ENCODE measurements at places on chromosomes 5 and 9.
A peak's percentile ranks its signal among the peaks of the same experiment; 100 is the strongest.

DNA sequence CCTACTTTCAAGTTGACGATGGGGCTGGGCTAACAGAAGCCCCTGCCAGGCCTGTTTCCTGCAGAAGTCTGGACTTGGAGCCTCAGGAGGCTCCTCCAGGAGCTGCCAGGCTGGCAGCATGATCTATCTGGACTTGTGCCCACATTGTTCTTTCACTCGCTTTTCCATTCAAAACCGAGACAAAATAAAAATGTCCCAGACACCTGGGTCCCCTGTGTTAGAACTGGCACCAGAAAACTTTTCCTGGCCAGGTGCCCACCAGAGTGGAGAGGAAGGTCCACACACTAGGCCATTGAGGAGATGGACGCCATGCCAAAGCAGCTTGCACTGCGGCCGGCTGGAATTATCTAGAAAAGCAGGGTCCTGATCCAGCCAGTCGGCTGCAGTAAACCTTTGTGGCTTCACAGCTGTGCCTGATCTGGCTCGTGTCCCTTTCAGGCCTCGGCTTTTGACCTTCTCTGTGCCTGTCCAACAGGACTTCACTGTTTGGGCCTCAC lies 78.2 kb downstream of the GCNT1 start:
- no peak for DNase-seq

GRCh38 chr9:137785704-137786161 lies 91.8 kb upstream of the CACNA1B start:
- peak; percentile 85 for DNase-seq

DNA sequence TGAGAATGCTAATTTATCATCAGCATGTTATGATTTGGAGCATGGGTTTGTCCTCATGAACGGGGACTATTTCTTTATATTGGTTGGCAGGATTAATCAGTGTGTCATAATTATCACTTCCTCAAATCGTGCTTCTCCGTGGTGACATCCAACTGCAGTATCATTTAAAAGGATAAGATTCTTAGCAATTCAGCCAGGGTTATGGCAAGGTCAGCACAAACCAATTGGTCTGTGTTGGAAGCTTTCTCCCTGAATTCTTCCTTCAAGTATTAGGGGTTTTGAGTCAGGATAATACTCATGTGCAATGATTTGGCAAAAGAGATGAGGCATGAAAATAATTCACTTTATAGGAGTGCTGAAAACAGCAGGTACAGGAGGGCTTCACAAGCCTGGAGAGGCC lies 5.5 kb upstream of the CAMLG start:
- DNase-seq: no peak

GRCh38 chr9:128992995-128993394 lies 35.1 kb downstream of the SH3GLB2 start:
- no peak for DNase-seq

DNA sequence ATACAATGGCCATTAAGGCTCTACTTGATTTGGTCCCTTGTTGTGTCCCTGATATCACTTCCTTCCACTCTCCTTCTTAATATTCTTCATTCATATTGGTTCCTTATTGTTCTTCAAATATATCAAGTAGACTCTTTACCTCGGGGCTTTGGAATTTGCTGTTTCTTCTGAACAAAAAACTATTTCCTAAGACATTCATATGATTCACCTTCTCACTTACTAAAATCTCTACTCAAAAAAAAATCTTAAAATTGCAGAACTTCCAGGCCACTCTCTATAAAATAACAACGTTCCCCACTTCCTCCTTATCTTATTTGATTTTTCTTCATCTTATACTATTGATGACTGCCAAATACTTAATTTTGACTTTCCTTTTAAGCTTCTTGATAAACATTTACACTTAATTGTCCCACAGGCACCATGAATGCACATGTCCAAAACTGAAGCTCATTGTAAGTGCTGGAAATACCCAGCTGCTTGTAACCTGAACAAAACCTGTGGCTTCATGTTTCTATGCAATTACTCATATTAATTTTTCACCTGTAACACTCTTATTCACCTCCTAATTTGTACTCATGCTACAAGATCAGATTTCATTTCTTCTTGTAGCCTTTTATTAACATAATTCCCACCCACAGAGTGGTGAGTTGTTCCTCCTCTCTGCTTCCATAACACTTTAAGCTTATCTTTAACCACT lies 58.4 kb upstream of the NUDT12 start:
- DNase-seq: peak; percentile 15

- no peak for DNase-seq
Observed at GRCh38 chr9:85118990-85119755, 449.6 kb downstream of the NTRK2 start.

DNA sequence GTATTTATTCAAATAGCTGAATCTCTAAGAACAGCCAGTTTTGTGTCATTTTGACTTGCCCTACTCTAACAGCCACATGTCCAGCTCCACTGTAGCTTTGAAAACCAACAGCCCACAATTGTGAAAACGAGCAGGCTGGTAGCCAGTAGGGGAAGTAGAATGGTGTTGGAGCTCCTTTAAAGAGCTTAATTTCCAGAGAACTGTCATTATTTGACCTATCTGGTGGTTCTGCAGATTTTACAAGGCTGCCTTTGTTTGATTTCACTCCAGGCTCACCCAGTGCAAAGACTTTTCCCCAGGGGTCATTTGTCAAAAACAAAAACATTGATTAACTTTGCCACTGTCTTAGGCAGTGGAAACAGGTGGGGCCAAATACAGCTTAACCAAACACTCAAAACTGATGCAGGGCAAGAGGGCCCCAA lies 3.2 kb upstream of the PJA2 start:
- no peak for DNase-seq

DNA sequence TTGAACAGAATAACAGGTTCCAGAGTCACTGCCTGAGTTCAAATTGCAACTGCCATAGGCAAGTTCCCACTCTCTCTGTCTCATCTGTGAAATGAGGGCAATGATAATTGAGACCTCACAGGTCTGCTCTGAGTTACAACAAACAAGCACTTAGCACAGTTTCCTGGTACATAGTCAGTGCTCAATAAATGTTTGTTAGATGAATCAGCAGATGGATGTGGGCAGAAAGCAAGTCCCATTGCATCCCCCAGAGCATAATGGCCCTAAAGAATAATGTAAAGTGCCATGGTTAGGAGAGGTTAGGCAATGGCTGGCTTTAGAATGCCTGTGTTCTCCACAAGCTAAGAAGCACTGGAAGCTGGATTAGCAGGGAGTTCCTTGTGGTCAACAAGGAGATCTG lies 136.5 kb upstream of the LARP1 start:
- DNase-seq: no peak

DNA sequence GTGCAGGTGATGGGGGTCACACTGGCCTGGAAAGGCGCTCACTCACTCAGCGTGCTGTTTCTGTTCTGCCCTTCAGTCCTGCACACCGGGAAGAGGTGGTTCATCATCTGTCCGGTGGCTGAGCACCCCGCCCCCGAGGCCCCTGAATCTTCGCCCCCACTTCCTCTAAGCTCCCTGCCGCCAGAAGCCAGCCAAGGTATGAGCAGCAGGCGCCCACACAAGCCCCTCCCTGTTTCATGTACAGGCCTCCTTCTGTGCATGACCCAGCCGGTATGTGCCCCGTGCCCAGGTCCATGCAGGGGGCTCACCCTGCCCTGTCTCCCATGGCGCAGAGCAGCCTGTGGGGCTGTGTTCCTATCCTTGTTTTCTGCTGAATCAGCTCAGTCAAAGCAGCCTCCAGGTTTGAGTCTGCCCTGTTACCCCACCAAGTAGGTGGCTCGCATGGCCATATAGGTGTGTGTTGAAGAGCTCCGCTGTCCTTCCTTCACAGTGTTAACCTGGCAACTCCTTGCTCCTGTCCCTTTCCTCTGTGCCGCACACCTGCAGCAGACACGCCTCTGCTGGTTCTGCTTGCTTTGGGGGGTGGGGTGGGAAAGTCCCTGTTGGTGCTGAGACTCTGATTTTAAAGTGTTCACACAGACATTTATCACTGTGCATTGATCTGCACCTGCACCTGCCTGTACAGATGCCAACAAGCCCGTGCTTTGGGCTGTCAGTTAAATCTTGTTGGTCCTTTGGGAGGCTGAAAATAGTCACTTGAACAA lies 84.8 kb downstream of the WNK2 start:
- DNase-seq: peak; percentile 85

DNA sequence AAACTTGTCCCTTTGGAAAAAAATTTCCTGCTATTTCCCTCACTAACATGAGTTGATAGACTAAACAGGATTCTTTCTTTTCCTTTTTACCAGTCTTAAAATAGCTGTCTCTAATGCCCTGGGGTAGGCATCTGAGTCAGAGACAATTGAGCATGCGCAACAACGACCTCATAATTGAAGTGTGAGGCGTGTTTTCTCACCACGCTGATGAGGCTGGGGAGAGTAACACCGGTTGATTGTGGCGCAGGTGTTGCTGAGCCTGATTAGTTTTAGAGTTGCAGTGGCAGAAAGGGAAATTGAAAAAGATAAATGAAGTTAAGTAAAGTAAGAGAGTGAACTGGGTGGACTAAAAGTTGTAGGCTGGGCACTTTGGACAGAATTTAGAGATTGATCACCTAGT lies 213.7 kb downstream of the TLR4 start:
- DNase-seq: no peak

GRCh38 chr5:106755789-106756188 lies 914.9 kb downstream of the EFNA5 start:
- DNase-seq: no peak

DNA sequence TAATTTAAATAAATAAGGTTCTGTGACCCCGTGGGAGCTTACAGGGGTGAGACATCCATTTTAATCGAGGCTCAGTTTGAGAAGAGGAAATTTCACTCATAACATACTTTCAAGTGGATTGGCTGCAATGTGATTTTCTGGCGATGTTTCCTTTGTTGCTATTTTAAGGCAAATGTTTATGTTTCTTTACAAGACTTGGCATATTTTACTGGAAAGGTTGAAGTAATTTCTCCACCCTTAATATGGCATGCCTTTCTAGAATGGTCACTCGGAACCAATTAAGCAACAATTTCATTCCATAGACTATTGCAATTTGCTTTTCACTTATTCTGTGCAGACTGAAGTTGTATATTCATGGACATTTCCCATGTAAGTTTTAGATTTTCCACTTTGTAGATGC lies 438.0 kb upstream of the WWC1 start:
- no peak for DNase-seq

GRCh38 chr5:61463596-61463995 lies 131.5 kb downstream of the ZSWIM6 start:
- DNase-seq: no peak

DNA sequence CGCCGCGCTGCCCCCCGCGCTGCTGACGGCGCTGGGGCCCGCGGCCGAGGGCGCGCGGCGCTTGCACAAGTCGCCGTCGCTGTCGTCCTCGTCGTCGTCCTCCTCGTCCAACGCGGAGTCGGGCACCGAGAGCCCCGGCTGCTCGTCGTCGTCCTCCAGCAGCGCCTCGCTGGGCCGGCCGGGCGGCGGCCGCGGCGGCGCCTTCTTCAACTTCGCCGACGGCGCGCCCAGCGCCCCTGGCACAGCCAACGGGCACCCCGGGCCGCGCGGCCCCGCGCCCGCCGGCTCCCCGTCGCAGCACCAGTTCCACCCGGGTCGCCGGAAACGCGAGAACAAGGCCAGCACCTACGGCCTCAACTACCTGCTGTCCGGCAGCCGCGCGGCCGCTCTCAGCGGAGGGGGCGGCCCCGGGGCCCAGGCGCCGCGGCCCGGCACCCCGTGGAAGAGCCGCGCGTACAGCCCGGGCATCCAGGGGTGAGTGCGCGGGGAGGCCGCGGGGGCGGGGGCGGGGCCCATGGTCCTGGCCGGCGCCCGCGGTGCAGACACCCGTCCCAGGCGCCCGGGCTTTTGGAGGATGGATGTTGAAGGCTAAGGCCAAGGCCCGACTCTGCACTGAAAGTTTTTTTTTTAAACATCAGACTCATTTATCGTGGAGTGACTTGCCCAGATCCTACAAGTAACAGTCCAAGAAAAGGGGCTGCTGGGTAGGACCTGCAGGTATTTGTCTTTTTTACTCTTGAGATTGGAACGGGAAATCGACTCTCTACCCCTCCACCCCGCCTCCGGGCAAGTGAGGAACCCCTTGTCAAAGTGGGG lies 1.2 kb downstream of the TENT4A start:
- DNase-seq: no peak

DNA sequence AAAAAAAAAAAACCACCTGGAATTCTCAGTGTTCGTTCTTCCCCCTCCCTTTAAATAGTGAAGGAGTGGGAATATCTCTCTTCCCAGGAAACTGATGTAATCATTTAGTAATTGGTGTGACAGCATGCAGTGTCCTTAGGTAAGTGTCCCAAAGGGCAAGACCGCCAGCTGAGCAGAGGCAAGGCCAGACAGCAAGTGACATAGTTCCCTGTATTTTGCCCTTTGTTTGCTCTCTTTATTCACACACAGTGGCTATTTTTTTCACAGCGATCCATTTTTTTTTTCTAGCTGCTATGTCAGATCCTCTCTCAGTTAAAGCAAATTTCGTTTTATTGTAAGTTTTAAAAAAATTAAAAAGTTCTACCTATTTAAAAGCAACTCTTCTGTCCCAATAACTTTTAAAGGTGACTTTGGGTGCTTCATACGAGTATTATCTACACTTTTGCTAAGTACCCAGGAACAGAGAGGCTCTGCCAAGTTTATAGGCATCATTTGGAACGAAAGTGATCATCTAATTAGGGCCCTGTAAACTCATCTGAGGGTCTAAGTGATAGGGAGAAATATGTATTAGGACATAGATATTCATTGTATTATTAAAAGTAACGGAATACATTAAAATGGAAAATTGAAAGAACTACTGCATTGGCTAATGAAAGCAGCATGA lies 98.2 kb upstream of the ALDH1A1 start:
- DNase-seq: no peak

- DNase-seq: no peak
Observed at GRCh38 chr5:126268697-126269315, 154.4 kb upstream of the GRAMD2B start.

DNA sequence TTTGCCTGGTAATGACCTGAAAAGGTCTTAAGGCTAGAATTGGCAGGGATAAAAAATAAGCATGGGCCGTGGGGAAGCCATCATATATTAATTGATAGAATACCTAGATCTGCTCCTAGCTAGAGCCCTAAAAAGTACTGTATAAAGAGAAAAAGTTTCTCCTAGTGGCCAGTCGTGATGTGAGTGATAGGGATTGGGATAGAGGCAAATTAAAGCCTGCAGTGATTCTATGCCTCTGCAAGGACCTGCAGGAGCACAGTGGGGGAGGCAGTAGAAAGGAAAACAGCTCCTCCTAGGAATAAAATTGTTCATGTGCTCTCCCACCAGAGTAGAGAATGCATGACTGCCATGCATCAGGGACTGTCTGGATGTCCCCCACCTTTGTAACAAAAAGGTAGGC lies 56.2 kb upstream of the FTMT start:
- no peak for DNase-seq

- DNase-seq: no peak
Observed at GRCh38 chr9:113548221-113549041, 84.9 kb downstream of the RGS3 start.

- DNase-seq: no peak
Observed at GRCh38 chr9:21316032-21316842, 11.1 kb upstream of the IFNA5 start.

DNA sequence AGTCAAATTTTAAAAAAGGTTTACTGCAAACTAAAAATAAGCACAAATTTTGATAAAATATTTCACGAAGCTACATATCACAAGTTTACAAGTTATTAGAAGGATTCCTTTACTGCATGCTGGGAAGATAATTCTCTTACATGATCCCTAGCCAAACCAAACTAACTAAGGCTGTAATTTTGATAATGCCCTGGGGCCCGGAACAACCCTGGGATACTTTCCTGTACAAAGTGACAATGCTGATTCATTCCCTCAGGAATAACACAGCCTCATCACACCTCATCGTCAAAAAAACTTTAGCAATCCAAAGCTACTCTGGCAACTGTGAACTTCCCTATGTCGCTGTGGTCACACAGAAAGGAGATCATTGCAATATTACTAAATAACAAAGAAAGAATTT lies 402.9 kb downstream of the RAB3C start:
- DNase-seq: no peak

- peak; percentile 41 for DNase-seq
Observed at GRCh38 chr9:120477534-120478001, 102.4 kb downstream of the CDK5RAP2 start.

Data from NCI-H1417 treated with DMSO at 0.1 percent for 48 hours (cell line).